ENCODE measurements at places on chromosomes 7 and 10.

- no peak for DNase-seq
Measured at GRCh38 chr10:95247881-95248583, 42.8 kb downstream of the PDLIM1 start.

- no peak for DNase-seq
Measured at GRCh38 chr7:19928247-19928646, 154.8 kb upstream of the TMEM196 start.

DNA sequence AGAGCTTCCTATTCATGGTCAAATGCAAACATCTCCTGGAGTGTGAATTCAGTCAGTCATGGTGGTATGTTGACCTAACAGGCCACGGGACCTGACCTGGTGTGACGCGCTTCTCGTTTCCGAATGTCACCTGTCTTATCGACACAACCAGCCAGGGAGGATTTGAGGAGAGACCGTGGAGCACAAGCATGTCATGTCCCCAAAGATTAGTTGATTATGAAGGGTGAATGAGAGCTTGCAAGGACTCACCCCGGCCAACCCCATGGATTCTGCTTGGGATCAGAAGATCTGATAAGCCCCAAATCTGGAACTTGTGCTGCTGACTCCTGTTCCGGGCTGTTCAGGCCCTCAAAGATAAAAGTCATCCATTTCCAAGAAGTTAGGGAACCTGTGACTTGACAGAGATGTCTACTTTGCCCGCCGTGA, 10.5 kb downstream of the ADRA2A start:
- no peak for DNase-seq

DNA sequence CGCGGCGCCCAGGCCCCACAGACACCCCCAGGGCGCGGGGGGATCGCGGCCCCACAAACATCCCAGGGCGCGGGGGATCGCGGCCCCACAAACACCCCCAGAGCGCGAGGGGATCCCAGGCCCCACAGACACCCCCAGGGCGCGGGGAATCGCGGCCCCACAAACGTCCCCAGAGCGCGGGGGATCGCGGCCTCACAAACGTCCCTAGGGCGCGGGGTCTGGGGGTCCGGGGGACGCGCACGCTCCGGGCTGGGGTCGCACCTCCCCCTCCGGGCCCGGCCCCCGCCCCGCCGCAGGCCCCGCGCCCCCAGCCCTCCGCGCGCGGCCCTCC, 382 bp downstream of the DIP2C start:
- DNase-seq, result no peak

- DNase-seq, result no peak
Measured at GRCh38 chr10:34475274-34475646, 339.8 kb downstream of the PARD3 start.

GRCh38 chr7:48617993-48618392, 306.4 kb upstream of the CDC14C start:
- no peak for DNase-seq

GRCh38 chr7:154698726-154699291, 304.1 kb downstream of the PAXIP1 start:
- DNase-seq, result no peak

GRCh38 chr10:7184660-7185366, 226.0 kb downstream of the SFMBT2 start:
- no peak for DNase-seq

DNA sequence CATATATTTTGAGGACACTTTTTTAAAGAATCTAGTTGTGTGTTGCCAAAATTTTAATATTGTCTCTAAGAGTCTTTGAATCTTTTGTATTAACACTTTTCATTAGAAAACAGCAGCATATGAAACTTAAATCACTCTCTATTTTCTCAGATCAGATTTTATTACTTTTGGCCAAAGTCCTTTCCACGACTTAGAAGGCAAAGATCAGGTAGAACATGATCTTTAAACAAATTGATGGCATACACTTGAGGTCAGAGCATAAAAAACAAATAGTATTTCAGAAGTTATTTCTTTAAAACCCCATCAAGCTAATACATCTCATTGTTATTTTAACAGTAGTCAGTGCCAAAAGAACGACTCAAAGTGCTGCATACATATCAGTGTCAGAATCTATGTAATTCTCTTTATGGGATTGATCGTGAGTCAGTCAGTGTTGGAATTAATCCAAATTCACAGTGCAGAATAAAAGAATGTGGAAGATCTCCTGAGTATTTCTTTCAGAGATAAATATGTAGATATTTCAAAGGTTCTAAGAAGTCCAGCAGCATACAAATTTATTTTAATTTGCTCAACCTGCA, 9.6 kb upstream of the AGMO start:
- DNase-seq, result no peak

DNA sequence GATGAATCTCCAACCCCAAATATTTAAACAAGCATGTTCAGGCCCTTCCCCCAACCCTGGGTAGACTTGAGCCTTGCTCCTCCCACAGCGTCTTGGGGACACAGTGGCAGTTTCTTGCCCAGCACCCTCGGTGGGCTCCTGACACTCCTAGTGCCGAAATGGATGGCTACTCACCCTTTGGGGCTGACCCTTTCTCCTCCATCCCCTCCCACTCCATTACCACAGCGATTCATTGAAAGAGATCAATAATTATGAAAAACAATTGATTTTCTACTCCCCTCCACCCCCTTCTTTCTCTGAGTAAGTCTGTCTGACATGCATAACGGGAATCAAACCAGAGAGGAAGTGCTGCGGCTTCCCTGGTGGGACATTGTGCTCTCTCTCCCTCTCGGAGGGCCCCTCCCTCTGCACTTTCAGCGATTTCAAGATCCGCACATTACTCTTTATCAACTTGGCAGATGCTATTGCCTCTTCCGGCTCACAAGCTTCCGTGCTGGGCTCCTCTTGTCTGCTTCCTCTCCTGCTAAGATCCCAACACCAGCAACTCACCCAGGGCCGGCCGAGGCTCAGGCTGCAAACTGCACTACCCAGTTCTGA, 79.0 kb upstream of the PLXNA4 start:
- no peak for DNase-seq

- no peak for DNase-seq
Measured at GRCh38 chr10:80612261-80612660, 74.6 kb downstream of the SH2D4B start.

GRCh38 chr10:5540891-5541290, 16.1 kb downstream of the CALML3 start:
- no peak for DNase-seq

DNA sequence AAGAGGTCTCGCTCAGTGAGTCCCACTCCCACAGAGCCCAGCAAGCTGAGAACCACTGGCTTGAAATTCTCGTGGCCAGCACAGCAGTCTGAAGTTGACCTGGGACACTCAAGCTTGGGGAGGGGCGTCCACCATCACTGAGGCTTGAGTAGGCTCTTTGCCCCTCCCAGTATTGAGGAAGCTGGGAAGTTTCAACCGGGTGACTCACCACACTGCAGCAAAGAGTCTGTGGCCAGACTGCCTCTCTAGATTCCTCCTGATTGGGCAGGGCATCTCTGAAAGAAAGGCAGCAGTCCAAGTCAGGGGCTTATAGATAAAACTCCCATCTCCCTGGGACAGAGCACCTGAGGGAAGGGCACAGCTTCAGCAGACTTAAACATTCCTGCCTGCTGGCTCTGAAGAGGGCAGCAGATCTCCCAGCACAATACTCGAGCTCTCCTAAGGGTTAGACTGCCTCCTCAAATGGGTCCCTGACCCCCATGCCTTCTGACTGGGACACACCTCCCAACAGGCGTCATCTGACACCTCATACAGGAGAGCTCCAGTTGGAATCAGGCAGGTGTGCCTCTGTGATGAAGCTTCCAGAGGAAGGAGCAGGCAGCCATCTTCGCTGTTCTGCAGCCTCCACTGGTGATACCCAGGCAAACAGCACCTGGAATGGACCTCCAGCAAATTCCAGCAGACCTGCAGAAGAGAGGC, 970.9 kb upstream of the LRRN3 start:
- no peak for DNase-seq

DNA sequence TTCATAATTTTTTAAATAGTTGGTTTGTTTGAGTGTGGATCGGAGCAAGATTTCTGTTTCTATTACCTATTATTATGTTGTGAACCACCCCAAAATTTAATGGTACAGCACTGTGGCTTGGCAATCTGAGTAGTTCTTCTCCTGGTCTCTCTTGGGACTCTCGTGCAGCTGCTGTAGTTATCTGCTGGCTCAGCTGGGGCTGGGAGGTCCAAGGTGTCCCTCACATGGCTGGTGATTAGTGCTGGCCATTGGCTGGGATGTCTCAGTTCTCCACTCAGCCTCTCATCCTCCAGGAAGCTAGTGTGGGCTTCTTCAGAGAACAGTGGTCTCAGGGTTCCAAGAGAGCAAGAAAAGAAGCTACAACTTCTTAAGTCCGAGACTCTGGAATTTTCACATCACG, 15.4 kb downstream of the NPFFR1 start:
- no peak for DNase-seq
